ENCODE measurements at places on chromosomes 4 and X.

DNA sequence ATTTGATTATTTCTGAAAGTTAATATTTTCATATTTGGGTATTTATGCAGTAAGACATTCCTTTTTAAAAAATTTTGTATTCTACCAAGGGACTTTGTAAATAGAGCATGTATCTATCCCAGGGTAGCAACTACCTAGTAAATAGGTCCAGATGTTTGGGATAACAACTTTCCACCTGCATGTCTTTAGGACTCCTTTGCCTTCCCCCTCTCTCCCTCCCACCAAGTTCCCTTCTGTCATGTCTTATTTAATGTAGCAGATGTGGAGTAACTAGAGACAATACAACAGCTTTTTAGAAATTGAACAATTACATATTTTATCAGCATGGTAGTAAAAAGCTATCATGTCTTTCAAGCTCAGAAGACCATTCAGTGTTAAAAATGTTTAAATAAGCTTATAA, 821.0 kb downstream of the C4orf33 start:
- no peak for DNase-seq

DNA sequence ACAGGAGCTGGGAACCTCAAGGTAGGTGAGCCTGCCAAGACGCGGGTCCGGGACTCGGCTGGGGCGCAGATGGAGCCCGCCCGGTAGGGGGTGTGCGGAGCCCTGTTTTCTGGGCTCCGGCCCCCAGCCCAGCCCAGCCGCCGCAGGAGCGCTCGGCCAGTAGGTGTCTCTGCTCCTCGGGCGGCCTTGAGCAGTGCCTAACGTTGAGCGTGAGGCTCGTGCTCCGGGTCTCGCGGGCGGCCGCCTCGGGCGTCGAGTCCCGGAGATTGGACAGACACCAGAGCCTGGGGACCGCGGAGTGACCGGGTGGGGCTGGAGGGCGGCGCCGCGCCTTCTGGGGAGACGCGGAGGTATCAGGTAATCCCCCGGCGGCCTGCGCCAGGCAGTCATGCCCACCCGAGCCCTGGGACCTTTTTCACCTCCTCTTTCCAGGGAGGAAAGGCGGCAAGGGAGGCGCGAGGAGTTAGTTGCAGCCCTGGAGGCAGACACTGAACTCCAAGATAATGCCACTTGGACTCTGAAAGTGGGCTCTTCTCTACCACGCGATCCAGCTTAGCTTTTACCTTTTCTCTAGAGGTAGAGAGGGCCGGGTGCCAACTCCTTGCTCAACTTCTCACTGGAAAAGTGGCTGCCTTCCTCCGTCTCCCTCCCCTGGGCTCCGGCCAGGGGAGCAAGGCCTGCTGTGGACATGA, 14.5 kb upstream of the FGG start:
- DNase-seq, result peak; percentile 73

DNA sequence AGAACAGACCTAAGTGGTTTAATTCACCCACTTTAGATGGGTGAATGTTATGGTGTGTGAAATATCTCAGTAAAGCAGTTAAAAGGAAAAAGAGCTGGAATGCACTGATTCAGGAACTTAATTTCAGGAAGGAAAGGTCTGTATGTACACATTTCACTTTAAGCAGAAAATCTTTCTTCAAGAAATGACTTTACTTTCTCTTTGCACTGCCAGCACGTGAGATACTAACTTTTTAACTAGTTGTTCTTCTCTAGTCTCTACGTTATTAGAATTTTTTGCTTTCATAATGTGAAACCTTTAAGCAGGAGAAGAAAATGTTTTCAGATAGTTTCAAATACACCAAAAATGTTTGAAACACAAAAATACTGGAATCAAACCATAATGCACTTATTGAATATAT, 18.8 kb downstream of the C4orf46 start:
- no peak for DNase-seq

GRCh38 chr4:5772528-5773270, 61.7 kb downstream of the EVC start:
- DNase-seq, result no peak

- DNase-seq, result no peak
These were observed 6.3 kb upstream of the FGFR3 start for GRCh38 chr4:1786544-1787362.

GRCh38 chr4:45410701-45411210, 684.4 kb upstream of the GNPDA2 start:
- DNase-seq, result no peak

DNA sequence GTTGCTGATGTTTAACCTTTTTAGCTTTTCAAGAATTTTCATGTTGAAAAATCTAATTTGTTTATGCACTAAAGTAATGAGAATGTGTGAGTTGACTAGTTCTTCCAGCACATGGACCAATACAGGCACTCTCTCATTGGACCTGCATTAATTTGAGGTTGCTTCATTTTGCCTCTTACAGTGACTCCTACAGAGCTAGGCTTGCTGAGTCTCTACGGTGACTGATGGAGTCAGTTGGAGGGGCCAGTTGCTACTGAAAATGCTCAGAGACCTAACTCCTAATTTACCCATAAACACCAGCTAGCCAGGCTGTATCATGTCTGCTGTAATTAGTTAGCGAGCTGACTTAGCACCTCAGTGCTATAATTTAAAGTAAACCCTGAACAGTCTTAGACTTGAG, 10.9 kb downstream of the MTHFD2L start:
- no peak for DNase-seq

- DNase-seq, result peak; percentile 47
These were observed 405 bp upstream of the HS3ST1 start for GRCh38 chr4:11428899-11429698.

DNA sequence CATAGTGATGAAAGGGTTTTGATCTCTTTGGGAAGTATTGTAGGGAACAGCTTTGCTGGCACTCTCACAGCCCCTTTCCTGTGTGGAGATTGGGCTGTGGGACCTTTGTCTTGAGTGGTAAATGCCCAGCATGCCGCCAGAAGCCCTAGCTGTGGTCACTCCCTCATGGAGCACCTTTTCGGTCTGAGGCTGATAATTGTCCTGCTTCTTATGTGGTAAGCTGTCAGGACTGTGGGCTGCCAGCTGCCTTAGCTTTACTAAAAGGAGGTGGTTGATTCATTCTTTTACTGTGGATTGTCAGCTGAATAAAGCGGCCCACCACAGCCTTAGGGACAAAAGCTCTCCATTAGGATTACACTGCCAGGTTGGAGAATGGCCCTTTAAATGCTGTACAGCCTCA, 7.1 kb downstream of the PASD1 start:
- DNase-seq, result no peak

GRCh38 chrX:41031256-41031967, 53.8 kb upstream of the USP9X start:
- DNase-seq, result no peak

- no peak for DNase-seq
These were observed 36.6 kb upstream of the PAQR3 start for GRCh38 chr4:78975865-78976264.

- no peak for DNase-seq
These were observed 240.4 kb upstream of the TET2 start for GRCh38 chr4:104906276-104906675.

DNA sequence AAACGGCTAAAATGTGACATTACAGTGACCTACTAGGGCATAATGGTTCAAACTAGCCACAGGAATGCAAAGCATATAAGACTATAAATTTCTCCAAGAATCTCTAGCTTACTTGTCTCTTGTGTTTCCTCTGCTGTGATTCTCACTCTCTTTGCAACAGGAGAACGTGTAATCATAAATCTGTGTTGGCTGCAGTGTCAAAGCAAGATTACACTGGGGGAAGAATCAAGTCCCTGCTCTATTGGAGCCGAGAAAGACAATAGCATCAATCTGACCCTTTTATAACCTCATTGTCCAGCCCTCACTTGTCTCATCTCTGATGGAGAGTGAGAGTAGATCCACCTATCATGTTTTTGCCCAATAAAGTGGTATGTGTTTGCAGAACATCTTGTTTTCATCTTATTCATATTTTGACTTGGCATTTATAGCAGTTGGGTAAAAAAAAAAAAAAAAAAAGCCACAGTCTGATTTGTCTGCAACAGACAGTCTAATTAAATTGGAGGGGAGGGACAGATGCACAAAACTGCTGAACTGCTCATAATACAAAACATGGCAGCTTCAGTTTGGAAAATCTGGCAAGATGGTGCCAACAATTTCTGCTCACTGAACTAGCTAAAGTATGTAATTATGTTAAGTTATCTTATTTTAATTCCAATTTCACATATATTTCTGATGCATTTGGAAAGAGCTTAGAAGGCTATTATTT, 165.0 kb upstream of the GABRA2 start:
- no peak for DNase-seq

- no peak for DNase-seq
These were observed 32.7 kb downstream of the F9 start for GRCh38 chrX:139563251-139563650.

GRCh38 chr4:178198691-178199090, 756.5 kb upstream of the AGA start:
- DNase-seq, result no peak

GRCh38 chrX:848386-848785, 217.8 kb downstream of the SHOX start:
- no peak for DNase-seq

DNA sequence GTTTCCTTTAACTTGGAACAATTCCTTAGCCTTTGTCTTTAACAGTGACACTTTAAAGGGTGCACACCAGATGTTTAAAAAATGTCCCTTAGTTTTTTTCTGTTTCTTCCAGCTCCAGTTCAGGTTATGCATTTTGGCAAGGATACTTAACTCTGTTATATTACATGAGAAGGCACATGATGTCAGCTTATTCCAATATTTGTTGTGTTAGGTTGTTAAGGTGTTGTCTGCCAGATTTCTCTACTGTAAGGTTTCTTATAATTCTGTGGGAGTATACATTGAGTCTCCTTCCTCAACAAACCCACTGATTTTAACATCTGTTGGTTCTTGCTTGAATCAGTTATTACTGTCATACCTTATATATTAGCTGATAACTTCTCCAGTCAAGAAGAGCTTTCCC, 33.3 kb downstream of the REST start:
- DNase-seq, result no peak

GRCh38 chr4:133000012-133000411, 149.1 kb upstream of the PCDH10 start:
- DNase-seq, result no peak

GRCh38 chr4:118296729-118297128, 56.1 kb downstream of the PRSS12 start:
- no peak for DNase-seq

GRCh38 chrX:40831750-40832149, 96.4 kb upstream of the MED14 start:
- DNase-seq, result no peak

GRCh38 chr4:40608628-40609027, 21.0 kb downstream of the RBM47 start:
- DNase-seq, result no peak

GRCh38 chr4:81665649-81666048, 193.9 kb upstream of the RASGEF1B start:
- DNase-seq, result no peak

DNA sequence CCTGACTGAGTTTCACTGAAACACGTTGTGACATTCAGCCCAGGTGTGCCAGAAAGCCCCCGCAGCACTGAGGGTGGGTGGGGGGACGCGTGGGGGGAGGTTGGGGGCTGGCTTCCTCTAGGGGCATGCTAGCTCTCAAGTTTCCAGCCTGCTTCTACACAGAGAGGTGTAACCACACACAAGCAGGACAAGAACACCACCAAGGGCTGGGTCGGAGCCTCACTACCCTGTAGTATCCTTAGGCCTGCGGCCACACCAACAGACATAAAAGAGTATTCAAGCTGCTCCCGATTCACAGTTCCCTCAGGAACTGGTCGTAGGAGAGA, 1.8 kb downstream of the USP46 start:
- no peak for DNase-seq

- no peak for DNase-seq
These were observed 60.6 kb upstream of the FAT4 start for GRCh38 chr4:125254106-125254505.

GRCh38 chrX:131262738-131263679, 26.1 kb downstream of the IGSF1 start:
- DNase-seq, result peak; percentile 49

GRCh38 chr4:155025762-155026457, 182.5 kb upstream of the NPY2R start:
- peak; percentile 27 for DNase-seq

Data from activated CD4-positive, alpha-beta T cell treated with anti-CD3 and anti-CD28 coated beads, Interleukin-2, Interleukin-6, amounts not matched to agents 100 ng/mL and 50 ng/mL, durations not matched to agents 16 hours and 8 hours (primary cell).